ENCODE measurements at places on chromosomes 7 and 10.
A peak's percentile ranks its signal among the peaks of the same experiment; 100 is the strongest.

DNA sequence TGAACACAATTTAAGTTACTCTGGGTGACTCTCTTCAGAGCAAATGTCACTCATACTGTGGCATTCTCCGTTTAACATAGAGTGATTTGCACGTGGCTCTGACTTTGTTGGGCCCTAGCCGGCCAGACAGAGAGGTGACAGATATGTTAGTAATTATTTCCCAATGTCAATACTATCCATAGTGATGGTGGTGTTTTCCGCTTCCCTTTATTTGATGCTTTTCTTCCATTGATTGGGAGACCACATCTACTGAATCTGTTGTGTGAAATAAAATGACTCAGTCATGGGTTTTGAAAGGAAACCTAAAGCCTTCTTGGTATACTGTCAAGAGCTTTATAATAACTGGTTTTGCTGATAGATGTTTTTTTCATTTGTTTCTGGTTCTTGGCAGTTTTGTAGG is 7.4 kb downstream of the AVL9 start:
- no peak for DNase-seq

GRCh38 chr7:48183370-48183743 is 12.1 kb downstream of the ABCA13 start:
- no peak for DNase-seq

- DNase-seq: no peak
Measured at GRCh38 chr7:7808156-7808555, 89.7 kb upstream of the RPA3 start.

DNA sequence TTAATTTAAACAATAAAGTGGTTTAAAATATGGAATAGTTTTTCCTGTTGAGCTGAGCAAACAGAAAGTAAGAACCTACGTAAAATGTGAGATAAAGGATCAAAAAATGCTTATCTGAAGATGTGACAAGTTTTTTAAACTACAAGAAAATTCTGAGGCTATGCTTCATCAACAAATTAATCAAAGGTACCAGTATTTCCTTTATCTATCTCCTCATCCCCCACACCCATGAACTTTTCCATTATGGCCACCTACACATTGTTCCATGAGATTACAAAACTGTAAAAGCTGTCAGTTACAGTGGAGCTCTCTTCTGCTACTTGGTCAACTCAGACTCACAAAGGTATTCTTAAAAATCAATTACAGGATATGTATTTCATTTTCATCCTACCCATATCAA is 77.4 kb downstream of the ARHGAP12 start:
- DNase-seq: no peak

DNA sequence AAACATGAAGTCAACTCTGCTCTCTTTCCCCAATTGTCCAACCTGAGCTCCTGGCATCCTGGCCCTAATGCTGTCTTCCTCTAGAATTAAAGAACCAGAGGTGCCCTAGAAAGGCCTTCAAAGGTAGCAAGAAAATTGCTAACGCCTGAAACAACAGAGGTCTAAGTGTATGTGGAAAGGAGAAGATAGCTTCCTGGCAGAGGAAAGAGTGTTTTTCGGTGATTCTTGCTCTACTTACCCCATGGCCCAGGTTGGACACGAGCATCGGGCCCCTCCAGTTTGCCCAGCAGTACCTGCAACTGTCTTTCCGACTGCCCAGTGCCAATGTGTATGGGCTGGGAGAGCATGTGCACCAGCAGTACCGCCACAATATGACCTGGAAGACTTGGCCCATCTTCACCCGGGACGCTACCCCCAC is 22.2 kb downstream of the MGAM2 start:
- no peak for DNase-seq

DNA sequence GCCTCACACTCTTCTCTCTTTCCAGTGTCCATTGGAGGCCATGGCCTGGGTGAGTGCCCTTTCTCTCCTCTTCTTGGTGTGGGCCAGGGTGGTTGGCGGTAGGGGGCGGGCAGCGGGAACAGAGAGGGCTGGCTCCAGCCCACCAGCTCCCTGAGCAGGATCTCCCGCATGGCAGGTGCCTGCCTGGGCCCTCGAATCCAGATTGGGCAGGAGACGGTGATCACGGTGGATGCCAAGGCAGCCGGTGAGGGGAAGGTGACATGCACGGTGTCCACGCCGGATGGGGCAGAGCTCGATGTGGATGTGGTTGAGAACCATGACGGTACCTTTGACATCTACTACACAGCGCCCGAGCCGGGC is 13.5 kb upstream of the ATP6V1F start:
- no peak for DNase-seq

DNA sequence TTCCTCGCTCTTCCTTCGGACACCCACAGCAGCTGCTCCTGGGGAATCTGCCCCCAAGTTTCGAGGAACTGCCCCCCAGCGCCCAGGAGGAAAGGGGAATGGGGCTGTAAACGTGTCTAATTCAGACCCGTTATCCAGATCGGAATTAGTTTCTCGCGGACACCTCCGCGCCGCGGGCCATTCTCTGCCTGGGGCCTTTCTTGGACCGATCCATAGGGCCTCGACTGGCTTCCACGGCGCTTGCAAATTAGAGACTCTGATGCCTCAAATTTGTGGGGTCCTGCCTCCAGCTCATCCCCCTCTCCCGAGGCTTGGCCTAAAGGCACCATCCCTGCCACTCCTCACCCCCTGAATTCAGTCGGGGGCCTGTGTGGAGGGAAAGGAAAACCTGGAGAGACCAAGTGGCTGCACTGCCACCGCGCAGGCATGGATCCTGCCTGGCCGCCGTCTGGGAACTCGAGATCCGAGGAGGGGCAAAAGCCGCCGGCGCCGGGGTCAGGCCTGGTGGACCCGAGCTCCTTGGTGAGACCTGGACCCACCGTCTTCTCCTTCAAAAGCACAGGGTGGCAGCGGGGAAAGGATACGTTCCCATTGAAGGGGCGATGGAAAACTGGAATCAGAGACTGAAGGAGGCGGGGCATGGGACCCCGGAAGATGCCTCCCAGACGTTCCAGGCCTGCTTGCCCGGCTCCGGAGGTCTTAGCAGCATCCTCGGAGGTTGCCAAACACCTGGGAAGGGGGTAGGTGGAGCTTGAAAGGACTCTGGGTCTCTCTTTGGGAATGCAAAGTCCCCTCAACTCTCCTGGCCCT is 13.7 kb downstream of the LBX1 start:
- no peak for DNase-seq

GRCh38 chr7:897771-898376 is 21.5 kb downstream of the GET4 start:
- DNase-seq: no peak

- DNase-seq: no peak
Measured at GRCh38 chr7:98655611-98656010, 38.5 kb downstream of the NPTX2 start.

DNA sequence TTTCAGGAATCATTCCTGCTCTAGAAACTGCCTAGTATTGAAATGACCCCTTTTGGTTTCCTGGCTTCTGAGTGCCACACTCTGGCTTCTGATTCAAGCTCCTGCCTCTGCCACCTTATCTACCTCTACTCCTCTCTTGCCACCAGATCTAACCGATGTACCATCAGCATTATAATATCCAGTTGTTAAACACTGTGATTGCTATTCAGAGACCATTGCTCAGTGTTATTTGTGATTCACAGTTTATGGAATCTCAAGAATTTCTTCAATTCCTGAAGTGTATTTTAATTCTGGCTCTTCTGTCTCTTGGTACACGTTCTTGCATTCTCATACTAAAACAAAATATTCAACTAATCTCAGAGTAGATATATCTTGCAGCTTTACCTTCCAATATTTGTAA is 88.7 kb downstream of the DYNC1I1 start:
- DNase-seq: no peak

DNA sequence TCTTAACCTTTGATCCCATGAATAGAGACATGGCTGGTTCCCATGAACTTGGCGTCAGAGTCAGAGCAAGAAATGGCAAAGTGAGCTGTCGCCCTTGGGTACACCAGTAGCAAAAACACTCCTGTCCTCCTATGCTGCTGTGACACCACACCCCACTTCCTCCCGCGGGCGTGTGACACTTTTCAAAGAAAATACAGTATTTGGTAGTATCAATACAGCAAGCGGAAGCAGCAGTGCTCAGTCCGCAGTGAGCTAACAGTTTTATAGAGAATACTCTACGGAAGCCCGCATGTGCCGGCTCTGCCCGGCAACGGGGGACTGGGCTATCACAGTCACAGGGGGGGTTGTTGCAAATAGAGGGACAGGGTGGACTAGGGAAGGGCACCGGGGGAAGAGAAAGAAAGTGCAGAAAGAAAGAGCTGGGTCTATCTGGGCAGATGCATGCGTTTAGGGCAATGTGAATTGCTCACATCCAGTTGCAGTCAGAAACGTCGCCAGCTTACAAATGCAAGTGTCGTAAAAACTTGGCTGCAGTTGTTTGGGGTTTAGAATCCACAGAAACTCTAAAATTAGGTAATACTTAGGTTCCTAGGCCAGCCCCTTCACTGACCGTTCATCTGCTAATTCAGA is 49.8 kb downstream of the PRKCQ start:
- no peak for DNase-seq

DNA sequence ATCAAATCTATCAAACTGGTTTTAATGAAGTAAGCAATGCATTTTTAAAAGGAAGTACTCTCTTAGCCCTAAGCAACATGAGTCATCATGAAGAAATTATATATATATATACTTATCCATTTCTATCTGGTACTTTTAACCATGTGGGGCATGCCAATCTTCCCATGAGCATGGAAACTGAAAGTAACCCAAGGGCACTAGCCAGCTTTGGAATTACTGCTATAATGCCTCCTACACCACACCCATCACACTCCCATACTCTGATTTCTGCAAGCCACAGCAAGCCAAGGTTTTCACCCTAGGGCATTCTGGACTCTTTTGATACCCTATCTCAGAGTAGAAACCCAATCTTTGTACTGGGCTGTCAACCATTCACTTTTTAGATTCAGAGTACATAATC is 204.6 kb downstream of the IMMP2L start:
- DNase-seq: peak; percentile 4

- DNase-seq: no peak
Measured at GRCh38 chr7:101547916-101548661, 81.0 kb downstream of the MYL10 start.
